ENCODE measurements at places on chromosomes 3 and 15.

GRCh38 chr15:82571722-82572222, 31.5 kb upstream of the RPS17 start:
- peak; percentile 82 for DNase-seq

- DNase-seq = no peak
Measured at GRCh38 chr3:23648326-23648995, 157.3 kb upstream of the UBE2E1 start.

DNA sequence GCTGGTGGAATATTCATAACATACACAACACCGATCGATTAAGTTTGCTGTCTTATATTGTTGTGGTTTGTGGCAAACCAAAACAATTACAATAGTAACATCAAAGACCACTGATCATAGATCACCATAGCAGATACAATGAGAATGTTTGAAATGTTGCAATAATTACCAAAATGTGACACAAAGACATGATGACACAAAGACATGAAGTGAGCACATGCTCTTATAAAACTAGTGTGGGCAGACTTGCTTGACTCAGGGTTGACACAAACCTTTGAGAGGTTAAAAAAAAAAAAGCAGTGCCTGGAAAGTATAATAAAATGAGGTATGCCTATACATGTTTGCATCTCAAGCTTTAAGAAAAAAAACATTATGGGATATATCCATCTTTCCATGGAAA, 130.3 kb downstream of the NR1I2 start:
- DNase-seq = no peak

DNA sequence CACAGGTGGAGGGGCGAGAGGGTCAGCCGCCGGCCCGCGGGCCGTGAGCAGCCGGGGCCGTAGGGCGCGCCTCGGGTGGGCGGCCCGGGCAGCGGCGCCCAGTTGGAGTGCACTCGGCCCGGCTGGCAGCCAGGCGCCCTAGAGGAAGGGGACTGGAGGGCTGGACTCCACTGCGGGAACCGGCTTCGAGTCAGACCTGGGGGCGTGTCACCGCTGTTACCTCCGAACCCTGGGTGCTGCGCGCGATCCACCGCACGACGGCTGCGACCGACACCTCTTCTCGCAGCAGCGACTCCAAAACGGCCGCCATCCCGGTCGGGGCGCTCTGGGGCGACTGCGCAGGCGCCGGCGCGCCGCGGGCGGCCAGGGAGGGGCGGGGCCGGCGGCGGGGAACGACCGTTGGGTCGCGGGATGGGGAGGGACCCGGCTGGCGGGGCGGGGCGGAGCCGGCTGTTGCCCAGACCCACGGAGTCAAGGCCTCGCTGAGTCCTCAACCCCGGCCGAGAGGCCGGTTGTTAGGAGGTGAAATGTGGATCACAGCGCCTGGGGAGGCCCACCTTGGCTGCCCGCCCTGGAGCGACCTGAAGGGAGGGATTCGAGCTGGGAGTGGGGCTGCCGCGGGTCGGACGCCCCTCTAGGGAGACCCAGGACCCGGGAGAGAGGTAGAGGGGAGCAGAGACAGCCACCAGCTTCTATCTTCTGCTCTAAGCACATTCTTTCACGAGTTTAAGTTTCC, at the start of gene CDAN1:
CDAN1 (minus strand) TSS at position 336 of the 736 bp plus-strand sequence; CDS start at position 310, 26 bp downstream.
- peak; percentile 76 for DNase-seq

DNA sequence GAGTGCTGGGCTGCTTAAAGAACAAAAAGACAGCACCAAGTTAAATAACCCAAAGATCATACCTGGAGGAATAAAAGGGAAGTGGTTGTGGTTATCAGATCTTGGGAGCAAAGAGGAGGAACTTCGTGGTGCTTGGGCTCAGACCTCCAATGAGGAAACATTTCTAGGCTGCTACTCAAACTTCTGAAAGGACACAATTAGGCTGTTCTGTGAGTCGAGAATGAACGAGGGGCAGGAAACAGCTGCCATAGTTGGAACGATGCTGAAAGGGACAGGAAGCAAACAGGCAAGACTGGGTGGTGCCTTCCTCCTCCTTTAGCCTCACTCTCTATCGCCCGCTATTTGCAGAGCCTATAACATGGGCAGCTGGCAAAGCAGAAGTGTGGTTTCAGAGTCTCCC, 276.3 kb upstream of the ARRDC4 start:
- DNase-seq = no peak

DNA sequence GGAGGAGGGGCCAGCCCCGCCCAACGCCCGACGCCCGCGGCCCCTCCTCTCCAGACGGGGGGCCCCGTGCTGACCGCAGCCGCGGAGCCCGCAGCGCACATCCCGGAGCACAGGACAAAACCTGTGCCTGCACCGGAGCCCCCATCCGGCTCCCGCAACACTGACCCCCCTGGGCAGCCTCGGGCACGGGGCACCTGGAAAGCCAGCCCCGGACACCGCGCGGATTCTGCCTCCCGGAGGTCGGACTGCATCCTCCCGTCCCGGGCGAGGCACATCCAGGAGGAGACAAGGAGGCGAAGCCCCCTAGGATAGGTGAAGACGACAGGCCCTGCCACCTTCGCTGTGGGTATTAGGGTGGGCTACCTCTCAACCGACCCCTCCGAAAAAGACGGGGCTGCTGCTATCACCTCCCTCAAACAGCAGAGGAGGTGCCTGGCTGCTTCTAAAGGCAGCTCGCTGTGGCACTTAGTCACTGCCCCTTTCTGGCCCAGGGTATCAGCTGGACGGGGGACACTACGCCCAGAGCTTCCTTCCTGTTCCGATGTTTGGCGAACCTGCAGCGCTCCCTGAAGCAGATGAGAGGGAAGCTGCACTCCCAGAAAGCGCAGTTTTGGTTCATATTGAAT, 10.6 kb downstream of the XXYLT1 start:
- peak; percentile 85 for DNase-seq

- DNase-seq = no peak
Measured at GRCh38 chr15:62896380-62896866, 146.1 kb upstream of the TPM1 start.

- no peak for DNase-seq
Measured at GRCh38 chr3:120052225-120052624, 42.0 kb downstream of the GSK3B start.

DNA sequence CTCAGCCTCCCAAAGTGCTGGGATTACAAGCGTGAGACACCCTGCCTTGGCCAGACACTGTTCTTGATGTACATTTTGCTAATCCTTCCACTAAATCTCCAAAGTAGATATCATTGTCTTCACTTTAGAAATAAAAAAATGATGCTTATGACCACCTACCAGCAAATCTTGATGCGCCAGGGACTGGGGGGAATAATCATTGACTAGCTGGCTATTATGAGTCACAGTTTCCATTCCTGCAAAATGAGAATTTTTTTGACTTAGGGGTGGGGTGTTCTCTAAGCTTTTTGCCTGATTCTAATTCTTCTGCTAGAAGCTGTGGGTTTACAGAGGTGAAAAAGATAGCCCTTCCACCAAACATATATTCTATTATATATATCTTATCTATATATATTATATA, 17.1 kb upstream of the RFC4 start:
- DNase-seq = no peak

GRCh38 chr3:128353361-128353965, 113.2 kb downstream of the DNAJB8 start:
- no peak for DNase-seq

- DNase-seq = peak; percentile 97
Measured at GRCh38 chr15:68700455-68701123, 120.1 kb downstream of the ANP32A start.

DNA sequence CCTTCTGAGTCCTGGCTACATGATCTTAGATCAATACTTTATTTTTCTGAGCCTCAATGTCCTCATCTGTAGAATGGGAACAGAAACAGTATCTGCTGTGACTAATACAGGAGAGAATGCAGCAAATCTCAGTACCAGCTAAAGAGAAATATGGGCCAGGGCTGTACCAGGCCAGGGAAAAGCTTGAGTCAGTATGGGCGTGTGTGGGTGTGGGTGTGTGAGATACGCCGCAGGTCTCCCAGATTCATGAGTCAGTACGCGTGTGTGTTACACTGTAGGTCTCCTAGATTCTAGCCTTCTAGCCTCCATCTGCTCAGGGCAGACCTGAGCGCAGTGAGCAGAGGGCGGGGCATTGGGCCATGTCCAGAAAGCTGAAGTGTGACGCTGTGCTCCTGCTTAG, 15.2 kb downstream of the GNAI2 start:
- DNase-seq = no peak

GRCh38 chr3:42839616-42840015, 30.4 kb downstream of the ACKR2 start:
- DNase-seq = peak; percentile 40

GRCh38 chr3:99365979-99366378, 272.4 kb upstream of the COL8A1 start:
- no peak for DNase-seq

GRCh38 chr3:171163101-171164066, 136.9 kb upstream of the SLC2A2 start:
- DNase-seq = peak; percentile 6

GRCh38 chr3:111667621-111668239, 72.6 kb upstream of the ZBED2 start:
- DNase-seq = no peak

- DNase-seq = no peak
Measured at GRCh38 chr3:89572261-89572660, 464.8 kb downstream of the EPHA3 start.

DNA sequence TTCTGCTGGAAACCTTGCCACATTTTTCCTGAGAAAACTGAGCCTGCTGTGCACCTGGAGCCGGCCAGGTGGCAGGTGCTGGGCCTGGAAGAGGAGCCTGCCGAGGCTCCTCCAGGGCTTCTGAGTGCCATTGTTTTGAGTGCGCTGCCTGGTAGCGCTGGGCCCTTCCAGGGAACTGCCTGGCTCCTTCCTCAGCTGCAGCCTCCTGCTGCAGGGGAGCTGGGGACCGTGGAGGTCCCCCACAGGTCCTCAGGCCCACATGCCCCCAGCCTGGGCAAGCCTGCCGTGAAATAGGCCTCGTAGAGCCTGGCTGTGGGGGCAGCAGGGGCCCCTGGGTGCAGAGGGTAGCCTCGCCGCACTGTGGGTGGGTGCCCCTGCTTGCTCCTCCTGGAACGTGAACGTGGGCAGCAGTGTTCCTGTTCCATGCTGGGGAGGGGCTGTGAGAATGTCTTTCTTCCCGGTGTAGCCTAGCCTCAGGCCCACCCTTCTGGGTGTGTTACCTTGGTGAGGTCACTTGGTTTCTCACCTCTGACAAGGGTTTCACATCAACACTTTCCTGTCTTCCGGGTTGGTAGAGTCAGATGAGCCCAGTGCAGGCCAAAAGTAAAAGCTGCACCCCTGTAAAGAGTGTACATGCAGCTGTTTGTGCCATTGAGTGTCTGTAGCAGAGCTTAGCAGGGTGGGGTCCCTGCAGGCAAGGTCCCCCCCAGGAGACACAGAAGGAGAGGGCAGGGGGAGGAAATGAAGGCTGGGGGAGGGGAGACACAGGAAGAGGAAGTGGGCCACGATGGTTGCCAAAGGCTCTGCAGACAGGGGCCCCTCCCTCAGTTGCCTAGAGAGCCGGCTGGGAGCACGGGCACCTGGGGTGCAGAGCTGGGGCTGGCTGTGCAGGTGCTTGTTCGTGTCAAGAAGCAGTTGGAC, 34.5 kb downstream of the KLF13 start:
- DNase-seq = peak; percentile 83

GRCh38 chr3:42214064-42214463, 51.9 kb downstream of the CCK start:
- no peak for DNase-seq

- DNase-seq = peak; percentile 77
Measured at GRCh38 chr15:99511866-99512661, 53.7 kb upstream of the MEF2A start.

GRCh38 chr15:72783004-72783639, 436 bp downstream of the ADPGK start:
- DNase-seq = peak; percentile 38

- no peak for DNase-seq
Measured at GRCh38 chr3:16904423-16905417, 20.0 kb downstream of the PLCL2 start.

DNA sequence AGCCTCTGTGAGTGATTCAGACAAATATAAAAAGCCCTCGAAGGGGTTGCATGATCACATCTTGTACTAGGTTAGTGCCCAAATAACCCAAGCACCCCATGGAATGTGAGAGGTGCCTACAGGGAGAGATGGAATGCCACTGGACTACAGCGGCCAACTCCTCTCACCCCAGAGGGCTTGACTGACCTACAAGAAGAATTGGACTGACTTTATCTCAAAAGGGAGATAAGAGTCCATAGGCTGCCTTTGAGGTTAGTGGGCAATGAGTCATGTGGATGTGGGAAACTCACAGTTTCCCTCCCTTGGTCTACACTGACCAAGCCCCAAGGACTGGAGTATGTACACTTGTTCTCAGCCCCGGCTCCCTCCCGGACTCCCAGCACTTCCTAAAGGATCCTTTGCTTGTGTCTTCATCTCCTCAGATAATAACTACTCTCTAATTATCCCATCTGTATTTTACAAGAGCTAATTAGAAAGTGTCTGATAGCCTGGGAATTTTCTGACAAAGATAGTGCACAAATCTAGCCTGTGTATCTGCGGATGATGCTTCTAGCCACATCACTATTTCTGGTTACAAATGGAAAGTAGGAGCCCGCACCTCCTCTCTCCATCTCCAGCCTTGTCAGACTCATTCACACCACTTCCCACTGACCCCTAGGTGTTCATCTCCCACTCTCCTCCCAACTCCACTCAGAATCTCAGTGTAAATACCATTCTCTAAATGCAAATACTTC, 547.8 kb upstream of the TBL1XR1 start:
- DNase-seq = no peak

- DNase-seq = no peak
Measured at GRCh38 chr3:15426579-15427118, 695 bp downstream of the METTL6 start.

DNA sequence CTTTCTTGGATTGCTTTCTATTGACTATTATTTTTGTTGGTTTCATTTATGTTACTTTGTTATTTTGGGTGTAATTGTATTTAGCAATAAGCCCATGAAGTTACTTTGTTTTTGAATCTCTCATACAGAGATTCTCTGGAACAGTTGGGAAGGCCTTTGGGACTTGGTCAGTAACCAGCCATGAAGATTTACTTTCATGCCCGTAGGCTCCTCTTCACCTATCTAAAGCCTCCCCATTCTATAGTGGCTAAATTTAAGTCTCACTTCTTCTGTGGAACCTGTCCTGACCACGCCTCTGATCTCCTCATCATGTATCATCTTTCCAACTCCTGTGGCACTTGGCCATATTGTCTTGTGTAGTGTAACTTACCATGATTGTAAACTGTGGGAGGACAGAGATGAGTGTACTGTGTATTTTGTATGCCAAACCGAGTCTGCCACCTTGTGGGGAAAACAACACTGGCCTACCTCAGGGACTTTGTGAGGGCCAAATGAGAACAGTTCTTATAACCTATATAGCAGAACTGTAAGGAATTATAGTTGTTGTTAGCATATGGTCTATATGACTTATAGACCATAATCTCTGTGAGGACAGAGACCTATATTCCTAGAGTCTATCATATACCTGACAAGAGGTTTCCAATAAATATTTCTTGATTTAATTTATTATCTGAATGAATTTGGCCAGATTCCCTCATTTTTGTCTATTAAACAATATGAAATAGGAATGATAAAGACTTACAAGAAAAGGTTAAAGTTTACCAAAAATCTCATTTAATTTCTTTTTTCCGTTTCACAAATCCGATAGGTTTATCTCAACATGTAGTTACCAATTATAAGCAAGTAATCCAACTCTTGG, 75.0 kb downstream of the STARD9 start:
- DNase-seq = peak; percentile 75

GRCh38 chr3:188338086-188338485, 184.1 kb downstream of the LPP start:
- no peak for DNase-seq

Data from NCI-H2171 treated with DMSO at 0.1 percent for 48 hours (cell line).